ENCODE measurements at places on chromosomes 6 and 20.

- no peak for DNase-seq
Observed at GRCh38 chr6:36822506-36823269, 16.6 kb downstream of the CPNE5 start.

GRCh38 chr6:46862381-46862780 lies 59.4 kb downstream of the ADGRF5 start:
- no peak for DNase-seq

DNA sequence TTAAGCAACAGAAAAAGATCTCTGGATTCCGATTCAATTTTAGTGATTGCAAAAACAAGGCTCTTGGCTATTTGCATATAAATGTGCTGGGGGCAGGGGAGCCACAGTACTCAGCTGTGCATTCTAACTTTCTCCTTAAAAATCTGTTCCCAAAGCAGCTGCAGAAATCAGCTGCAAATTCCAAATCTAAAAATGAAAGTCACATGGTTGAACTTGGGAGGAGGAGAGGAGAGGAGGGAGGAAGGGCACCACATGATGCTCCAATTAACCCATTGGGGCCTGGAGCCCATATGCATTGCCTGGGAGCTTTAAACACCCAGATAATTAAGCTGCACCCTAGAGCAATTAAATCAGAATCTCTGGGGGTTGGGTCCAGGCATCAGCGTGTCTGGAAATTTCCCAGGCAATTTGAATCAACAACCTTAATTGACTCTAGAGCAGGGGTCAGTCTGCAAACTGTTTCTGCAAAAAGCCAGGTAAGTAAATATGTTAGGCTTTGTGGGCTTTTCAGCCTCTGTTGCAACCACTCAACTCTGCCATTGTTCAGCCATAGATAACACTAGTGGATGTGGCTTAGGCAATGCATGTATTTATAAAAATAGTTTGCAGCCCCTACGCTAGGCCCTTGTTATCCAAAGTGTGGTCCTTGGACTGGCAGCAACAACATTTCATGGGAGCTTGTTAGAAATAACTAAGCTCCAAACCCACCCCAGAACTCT lies 508.1 kb downstream of the KIF16B start:
- DNase-seq, result no peak

- DNase-seq, result no peak
Observed at GRCh38 chr20:62589150-62589498, 53.2 kb upstream of the SLCO4A1 start.

DNA sequence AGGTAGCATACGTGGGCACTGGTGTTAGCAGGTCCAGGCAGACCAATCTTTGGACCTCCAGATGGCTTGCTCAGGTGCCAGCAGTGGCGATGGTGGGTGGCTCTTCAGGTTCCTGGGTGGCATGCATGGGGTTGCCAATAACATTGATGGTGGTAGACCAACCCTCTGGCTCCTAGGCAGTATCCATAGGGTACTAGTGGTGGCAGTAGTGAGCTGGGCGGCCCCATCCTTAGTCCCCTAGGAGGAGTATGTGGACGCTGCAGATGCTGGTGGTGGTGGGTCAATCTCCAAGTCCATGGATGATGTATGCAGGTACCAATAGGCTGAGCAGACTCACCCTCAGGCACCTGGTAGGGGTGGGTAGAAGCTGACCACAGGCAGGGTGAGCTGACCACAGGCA lies 70.6 kb downstream of the ZC2HC1B start:
- DNase-seq, result no peak

DNA sequence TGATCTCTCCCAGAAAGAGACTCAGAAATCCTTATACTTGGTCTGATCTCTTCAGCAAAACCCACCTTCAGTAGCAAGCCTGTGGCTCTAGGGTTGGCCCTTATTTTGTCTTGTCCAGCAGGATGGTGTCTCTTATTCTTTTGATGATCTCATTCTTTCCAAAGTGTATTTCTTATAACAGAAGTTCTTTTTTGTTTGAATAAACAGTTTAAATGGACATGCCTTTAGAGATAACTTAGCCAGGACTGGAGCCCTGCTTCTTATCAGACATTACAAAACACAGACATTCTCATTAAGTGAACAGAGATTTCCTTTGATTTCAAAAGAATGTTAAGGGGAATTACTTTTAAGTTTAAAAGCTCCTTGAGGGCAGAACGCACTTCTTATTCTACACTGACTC lies 31.7 kb downstream of the KCNS1 start:
- no peak for DNase-seq

DNA sequence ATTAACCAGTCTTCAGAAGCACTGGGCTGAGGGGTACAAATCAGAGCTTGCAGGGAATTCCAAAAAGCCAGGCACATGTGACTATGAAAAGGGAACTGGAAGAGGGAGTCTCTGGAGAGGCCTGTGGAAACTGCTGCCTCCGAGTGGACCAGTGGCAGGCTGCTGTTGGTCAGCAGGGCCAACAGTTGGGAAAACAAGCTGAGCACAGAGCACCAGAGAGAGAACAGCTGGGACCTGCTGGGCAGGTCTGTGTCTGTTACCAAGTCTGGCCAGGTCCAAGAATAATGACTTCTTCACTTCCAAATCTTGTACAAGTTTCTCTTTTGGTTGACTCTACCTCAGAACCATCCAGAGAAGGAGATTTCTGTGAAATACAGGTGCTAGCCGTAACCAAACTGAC lies 81.4 kb downstream of the LIN28B start:
- no peak for DNase-seq

GRCh38 chr20:55159230-55159629 lies 683.8 kb downstream of the DOK5 start:
- no peak for DNase-seq

DNA sequence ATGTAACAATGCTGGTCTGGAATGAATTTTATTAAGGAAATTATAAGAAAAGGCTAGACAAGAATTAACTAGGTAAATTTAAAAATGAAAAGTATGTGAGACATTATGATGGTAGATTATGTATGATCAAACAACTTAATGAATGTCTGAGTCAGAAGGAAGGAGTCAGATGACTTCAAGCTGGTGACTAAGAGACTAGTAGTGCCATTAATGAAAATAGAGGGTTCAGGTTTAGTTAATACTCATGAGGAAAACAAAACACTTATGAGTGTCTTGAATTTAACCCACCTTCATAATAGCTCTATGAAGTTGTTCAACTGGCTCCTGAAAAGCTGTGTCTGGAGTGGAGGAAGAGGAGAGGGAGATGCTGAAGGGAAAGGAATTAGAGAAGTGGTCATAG lies 256.3 kb downstream of the ADGRB3 start:
- peak; percentile 27 for DNase-seq

DNA sequence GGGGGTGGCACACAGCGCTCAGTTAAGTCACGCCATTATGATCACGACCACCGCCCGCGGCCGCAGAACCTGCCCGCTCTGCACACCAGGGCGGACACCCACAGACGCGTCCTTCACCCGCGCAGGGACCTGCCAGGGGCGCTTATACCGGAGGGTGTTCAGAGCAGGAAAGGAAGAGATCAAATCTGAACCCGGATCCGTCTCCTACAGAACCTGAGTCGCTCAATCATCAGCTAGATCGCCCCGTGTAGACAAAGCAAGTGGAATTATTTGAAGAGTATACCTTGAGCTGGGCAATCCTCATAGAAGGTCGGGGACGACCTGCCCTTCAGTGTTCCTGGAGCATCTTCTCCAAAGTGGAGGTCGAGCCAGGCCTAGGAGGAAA lies 14.4 kb upstream of the ZNF217 start:
- no peak for DNase-seq

DNA sequence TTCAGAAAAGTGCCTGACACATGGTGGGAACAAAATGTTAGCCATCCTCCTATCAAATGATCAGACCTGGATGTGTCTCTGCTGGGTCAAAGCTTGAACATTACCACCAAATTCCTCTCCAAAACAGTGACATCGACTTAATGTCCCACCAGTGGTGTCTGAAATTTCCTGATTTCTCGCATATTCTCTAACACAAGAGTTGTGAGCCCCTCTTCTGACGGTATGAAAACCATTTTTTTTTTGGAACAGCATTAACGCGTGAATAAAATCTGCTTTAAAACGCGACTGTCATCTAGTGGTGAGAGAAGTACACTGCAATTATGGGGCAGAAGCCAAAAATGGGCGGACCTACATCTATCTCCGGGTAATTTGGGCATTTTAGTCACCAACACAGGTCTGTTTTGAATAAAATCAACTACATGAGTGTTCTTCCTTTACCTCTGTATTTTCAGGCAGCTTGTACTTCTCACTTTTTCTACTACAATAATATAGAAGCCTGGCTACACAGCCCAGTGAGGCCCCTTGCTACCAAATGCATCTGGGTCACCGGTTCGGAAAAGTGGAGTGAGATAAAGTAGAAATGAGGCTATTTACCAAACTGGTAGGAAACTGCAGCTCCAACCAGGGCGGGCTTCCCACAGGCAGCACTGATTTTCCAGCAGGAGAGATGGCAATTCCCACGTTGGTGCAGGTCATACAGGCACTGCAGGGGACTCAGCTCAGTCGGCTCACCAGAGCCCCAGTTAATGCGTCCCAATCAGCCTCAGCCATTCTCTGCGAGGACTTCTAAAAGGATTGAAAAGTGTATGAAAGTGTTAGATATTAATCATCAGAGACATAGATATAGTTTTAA lies 27.4 kb downstream of the MGME1 start:
- peak; percentile 49 for DNase-seq

DNA sequence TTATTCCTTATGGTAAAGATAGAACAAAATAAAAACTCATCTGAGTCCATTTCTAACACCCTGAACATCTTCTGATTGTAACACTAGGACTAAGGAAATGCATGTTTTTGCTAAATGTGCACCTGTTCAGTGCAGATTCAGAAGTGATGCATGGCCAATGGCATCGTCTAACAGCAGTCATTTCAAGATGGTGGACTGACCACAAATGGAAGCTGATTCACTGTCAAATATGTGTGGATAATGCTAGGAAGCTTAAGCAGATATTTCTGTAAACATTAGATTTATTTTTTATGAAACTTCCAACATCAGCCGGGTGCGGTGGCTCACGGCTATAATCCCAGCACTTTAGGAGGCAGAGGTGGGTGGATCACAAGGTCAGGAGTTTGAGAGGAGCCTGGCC lies 394.8 kb downstream of the SAMD5 start:
- no peak for DNase-seq

DNA sequence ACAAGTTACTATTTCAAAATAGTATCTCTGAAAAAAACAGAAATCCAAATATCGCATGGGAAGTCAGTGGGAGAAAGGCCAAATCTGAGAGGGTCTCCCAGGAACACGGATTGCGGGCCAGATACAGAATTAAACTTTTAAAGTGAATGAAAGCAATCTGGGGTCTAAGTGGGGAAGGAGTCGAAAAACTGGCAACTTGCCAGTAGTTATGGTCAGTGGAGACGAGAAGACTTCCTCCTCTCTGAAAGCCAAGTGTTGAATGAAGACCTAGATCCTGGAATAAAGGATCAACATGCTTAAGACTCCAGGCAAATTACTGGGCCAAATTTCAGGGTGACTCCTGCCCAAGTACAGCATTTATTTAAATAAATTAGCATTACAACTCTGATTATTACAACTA lies 123.6 kb downstream of the BFSP1 start:
- no peak for DNase-seq

GRCh38 chr6:64984948-64985347 lies 722.1 kb downstream of the EYS start:
- no peak for DNase-seq

- no peak for DNase-seq
Observed at GRCh38 chr6:50889935-50890334, 71.3 kb downstream of the TFAP2B start.
